T-cell (primary cell): ENCODE measurements at places on chromosomes 13 and 19.

DNA sequence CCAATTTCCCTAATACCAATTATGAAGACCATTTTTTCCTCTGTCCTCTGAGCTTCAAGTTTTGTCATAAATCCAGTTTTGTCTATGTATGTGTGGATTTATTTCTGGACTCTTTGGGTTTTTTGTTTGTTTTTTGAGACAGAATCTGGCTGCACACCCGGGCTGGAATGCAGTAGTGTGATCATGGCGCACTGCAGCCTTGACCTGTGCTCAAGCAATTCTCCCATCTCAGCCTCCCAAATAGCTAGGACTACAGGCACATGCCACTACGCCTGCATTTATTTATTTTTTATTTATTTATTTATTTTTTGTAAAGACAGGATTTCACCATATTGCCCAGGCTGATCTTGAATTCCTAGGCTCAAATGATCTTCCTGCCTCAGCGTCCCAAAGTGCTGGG, 45.3 kb upstream of the GTF3A start:
- no peak for DNase-seq

- DNase-seq, result no peak
Measured at GRCh38 chr19:6540918-6541689, 10.3 kb downstream of the TNFSF9 start.

DNA sequence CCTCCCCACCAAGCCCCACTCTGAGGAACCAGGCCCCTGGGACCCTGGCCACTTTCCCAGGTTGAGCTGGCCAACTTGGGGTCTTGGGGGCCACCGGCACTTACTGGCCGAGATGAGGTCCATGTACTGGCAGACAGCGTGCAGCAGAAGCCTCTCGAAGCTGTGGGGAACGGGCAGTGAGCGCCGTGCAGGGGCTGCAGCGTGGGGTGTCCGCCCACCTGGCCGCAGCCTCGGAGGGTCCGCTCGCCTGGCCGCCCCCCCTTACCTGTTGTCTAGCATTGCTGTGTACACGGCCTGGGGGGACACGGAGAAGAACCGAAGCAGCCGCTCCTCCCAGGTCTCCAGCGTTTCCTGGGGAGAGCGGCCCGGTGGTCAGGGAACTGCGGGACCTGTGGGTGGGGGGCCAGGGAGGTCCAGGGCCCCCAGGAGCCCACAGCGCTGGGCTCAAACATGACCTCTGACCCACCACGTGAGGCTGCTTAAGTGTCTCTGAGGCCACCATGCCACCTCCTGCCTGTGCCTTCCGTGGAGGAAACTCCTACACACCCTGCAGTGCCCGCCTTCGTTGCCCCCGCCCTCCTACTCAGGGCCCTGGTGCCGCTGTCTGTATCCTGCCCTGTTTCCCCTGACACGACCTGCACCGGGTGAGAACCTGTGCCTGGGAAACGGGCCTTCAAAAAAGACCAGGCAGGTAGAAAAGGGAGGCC, 6.2 kb downstream of the RNU6-9 start:
- DNase-seq, result no peak

- no peak for DNase-seq
Measured at GRCh38 chr13:34161931-34162543, 344.1 kb downstream of the RFC3 start.

GRCh38 chr13:31121379-31122140, 40.1 kb downstream of the HSPH1 start:
- no peak for DNase-seq
